ENCODE measurements at places on chromosomes 1 and 21. TPM values are rescaled to one million over a fixed set of nuclear protein-coding genes. Genes with fewer than 3 reads are reported as not detected.

GRCh38 chr1:54463259-54464030 lies 57.3 kb upstream of the SSBP3 start:
- peak; percentile 27 for DNase-seq

Gene BSND
- not detected for total RNA-seq

GRCh38 chr1:201142849-201143725 lies 11.2 kb downstream of the TMEM9 start:
- DNase-seq, result peak; percentile 53

DNA sequence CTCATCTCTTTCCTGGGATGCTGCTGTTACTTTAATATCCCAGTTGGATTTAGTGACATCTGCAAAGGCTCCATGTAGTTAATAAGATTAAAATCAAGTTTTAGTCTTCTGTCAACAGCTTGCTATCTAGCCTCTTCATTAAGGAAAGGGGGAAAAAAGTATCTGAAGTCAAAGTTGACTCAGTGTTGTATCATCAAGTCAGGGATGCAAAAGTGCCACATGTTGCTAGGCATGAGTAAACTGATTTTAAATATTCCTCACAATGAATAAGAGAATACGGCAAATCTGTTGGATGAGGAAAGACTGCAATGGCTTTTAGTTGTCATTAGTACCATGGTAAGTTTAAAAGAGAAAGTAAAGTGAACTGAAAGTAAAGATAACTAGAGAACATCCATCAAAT lies 383.2 kb upstream of the ZRANB2 start:
- no peak for DNase-seq

- DNase-seq, result no peak
These were observed 66.8 kb downstream of the LUZP1 start for GRCh38 chr1:23101887-23102286.

- DNase-seq, result no peak
These were observed 9.5 kb downstream of the RNU1-2 start for GRCh38 chr1:16905110-16905867.

DNA sequence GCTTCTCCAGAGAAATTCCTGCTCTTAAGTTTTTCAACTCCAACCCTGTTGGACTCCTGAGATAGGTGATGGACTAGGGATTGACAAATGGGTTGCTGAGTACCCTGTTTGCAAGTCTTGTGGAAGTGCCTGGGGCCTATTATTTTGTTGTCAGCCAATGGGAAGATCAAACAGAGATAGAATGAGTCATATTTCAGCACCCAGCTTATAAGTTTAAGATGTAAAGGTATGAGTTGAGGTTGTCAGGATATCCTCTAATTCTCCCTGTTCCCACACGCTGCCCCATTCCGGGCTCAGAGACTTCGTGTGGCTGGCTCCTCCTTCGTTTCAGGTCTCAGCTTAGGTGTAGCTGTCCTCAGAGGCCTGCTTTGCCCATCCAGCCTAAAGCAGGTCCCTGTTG lies 91.8 kb downstream of the CENPF start:
- no peak for DNase-seq

Gene WNT3A
- total RNA-seq, result 10.1 TPM

Gene PROK1
- 0.41 TPM for total RNA-seq

- no peak for DNase-seq
These were observed 5.4 kb downstream of the ZSWIM5 start for GRCh38 chr1:45200906-45201500.

GRCh38 chr1:78377356-78377928 lies 113.3 kb upstream of the PTGFR start:
- DNase-seq, result no peak

- DNase-seq, result no peak
These were observed 15.3 kb upstream of the KLHDC8A start for GRCh38 chr1:205371871-205372660.

- DNase-seq, result no peak
These were observed 6.4 kb upstream of the PIGV start for GRCh38 chr1:26781206-26781825.

Gene ZNF691
- 8.2 TPM for total RNA-seq

Gene TAS1R1
- not detected for total RNA-seq

DNA sequence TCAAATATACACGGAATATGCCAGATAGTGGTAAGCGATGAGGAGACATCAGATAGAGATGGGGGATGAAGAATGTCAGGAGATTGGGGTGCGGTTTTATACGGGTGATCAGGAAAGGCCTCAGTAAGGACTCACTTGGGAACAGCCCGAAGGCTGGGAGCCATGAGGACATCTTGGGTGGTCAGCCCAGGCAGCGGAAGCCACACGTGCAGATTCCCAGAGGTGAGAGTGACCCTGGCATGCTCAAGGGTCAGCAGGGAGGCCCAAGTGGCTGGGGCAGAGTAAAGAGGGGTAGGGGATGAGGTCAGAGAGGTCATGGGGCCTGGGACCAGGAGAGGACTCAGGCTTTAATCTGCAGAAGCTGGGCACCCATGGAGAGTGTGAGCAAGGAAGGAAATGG lies 106.6 kb downstream of the MATN1 start:
- peak; percentile 27 for DNase-seq

Gene RIPPLY3
- not detected for total RNA-seq

GRCh38 chr21:43771698-43772424 lies 4.2 kb downstream of the CSTB start:
- DNase-seq, result no peak

Gene ARHGAP30
- 38.0 TPM for total RNA-seq

- DNase-seq, result no peak
These were observed 256.8 kb downstream of the TOMM20 start for GRCh38 chr1:234871710-234872271.

Gene FAAP20
- total RNA-seq, result 55.3 TPM

Gene XCL2
- total RNA-seq, result 2.0 TPM

Gene CTSE
- total RNA-seq, result 85.8 TPM

GRCh38 chr1:193408782-193409293 lies 222.4 kb upstream of the B3GALT2 start:
- DNase-seq, result peak; percentile 77

- DNase-seq, result no peak
These were observed 68.9 kb downstream of the ATF6 start for GRCh38 chr1:161834967-161835550.

GRCh38 chr1:154400381-154400801 lies 4.8 kb upstream of the IL6R start:
- peak; percentile 2 for DNase-seq

- DNase-seq, result no peak
These were observed 37.4 kb upstream of the DIP2A start for GRCh38 chr21:46421191-46421750.

- no peak for DNase-seq
These were observed 12.5 kb downstream of the PDXK start for GRCh38 chr21:43731476-43731875.

Gene ZNF672
- total RNA-seq, result 38.1 TPM

DNA sequence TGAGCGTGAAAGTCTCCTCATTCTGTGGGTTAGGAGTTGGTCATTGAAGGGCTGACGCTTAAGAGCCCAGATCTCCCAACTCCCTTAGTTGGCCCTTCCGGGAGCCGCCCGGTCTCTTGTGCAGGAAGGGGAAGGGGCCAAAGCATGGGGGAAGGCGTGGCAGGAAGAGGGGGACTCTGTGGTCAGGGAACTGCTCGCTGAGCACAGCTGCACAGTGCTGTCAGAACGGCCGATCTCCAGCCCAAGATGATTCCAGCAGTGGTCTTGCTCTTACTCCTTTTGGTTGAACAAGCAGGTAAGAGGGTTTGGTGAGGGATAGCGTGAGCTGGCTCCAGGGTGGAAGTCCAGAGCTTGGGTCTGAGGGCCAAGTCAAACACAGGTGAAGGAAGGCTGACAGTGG lies at the start of gene FCER1G:
Gene FCER1G, plus strand, starts transcription at position 220 of the 400 bp plus-strand sequence. Its CDS starts 27 bp downstream, at position 247.
- DNase-seq, result peak; percentile 85

- peak; percentile 85 for DNase-seq
These were observed 14.4 kb downstream of the ABCG1 start for GRCh38 chr21:42233067-42233961.

DNA sequence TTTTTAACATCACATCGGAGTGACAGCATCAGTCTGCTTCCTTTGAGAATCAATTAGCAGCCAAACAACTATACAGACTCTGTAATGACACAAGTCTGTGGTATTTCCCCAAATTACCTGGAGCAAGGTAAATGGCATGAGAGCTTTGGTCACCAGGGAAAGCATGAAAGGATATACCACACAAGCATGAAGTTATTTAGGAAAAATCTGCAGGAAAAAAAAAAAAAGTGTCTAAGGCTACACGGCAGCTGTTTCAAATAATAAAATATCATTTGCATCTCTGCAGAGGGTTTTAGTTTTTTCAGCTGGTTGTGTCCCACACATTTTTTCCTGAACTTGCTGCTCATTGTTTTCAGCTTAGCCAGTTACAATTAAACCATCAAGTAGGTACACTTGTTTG lies 234.7 kb downstream of the TTLL7 start:
- no peak for DNase-seq

GRCh38 chr1:155759966-155760630 lies 71.2 kb downstream of the DAP3 start:
- DNase-seq, result no peak

GRCh38 chr1:154062309-154062708 lies 71.7 kb downstream of the RPS27 start:
- DNase-seq, result no peak

Gene NEGR1
- 21.4 TPM for total RNA-seq

- DNase-seq, result no peak
These were observed 68.9 kb downstream of the UCK2 start for GRCh38 chr1:165896277-165896676.

DNA sequence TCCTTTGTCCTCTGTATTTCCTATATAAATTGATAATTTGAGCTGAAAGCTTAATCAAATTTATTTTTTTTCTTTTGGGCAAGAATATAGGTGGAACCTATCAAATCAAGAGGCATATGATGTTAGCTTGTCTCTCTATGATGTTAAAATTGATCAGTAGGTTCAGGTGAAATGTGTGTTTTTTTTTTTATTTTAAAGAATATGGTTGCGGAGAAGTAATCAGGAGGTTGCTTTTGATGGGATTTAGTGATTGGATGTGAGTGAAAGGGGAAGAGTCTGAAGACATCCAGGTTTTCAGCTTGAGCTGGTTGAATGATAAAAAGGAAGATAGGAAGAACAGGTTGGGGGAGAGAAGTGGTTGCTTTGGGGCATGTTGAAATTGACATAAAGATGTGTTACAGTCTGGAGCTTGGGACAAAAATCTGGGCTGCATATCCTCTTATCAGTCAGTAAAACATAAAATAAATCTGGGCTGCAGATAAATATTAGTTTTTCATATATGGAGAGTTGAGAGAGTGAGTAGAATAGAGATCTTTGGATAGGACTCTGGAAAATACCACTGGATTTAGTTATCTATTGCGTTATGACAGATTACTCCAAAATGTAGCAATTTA lies 5.1 kb downstream of the OSBPL9 start:
- DNase-seq, result no peak

DNA sequence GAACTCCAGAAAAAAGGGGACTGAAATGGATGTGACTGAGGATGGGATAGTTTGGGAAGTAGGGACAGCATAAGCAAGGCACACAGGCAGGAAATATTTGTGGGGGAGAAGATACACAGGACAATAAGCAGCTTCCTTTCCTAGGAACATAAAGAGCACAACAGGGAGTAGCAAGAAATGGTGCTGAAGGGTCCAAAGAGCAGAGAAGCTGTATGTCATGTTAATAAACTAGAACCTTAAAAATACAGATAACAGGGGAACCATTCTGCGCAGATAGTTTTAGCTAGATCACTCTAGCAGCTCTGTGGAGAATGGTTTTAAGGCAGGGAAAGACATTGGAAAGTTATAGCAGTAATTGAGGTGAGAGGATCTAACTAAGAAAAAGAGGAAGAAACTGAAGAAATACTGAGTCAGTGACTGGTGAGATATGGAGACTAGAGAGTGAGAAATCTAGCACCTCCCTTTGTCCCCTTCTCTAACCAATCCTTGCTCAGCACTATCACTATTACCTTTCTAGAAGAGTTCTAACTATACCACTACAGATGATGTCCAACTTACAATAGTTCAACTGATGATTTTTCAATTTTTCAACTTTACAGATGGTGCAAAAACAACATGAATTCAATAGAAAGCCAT lies 95.0 kb downstream of the CDC42BPA start:
- DNase-seq, result no peak

Gene LIN28A
- total RNA-seq, result not detected

- DNase-seq, result peak; percentile 78
These were observed 13.0 kb upstream of the GUCA2A start for GRCh38 chr1:42177541-42177981.

DNA sequence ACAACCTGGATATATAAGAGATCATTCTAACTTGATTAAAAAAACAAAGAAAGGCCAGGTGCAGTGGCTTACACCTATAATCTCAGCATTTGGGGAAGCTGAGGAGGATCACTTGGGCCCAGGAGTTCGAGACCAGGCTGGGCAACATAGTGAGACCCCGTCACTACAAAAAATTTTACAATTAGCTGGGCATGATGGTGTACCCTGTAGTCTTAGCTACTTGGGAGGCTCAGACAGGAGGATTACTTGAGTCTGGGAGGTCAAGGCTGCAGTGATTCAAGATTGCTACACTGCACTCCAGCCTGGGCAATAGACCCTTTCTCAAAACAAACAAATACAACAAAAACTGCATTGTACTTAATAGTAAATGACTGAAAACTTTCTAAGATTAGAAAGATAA lies 169.3 kb downstream of the SLC45A1 start:
- DNase-seq, result no peak
